ENCODE measurements at places on chromosomes 5 and 9.

- peak; percentile 52 for DNase-seq
Measured at GRCh38 chr5:83924171-83924570, 203.5 kb upstream of the HAPLN1 start.

DNA sequence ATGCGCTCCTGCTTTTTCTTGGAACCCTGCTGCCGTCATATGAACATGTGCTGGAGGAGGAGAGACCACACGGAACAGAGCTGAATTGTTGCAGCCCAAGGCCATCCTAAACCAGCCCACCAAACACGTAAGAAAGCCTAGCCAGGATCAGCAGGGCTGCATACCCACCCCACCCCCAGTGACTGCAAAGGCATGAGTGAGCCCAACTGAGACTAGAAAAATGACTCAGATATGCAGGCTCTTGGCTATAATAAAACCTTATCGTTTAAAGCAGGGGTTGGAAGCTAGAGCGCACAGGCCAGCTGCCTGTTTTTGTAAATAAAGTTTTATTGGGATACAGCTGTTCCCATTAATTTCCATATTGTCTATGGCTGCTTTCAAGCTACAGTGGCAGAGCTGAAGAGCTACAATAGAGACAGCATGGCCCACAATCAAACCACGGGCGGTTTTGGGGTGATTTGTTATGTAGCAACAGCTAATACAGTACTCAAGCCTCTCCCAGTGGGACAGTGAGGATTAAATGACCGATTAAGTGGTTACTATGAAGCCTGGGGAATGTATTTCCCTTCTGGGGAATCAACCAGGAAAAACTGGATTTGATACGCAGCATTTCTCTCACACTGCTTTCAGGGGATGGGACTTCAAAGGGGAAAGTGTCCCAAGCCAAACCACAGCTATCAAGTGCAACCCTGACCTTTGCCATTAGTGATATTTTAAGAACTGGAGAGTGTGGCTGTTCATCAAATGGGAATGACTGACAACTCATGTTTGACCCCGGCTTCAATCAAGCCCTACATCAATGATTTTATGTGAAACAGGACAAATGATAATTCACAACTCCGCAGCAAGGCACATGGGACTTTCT lies 6.3 kb downstream of the SHB start:
- peak; percentile 56 for DNase-seq

- no peak for DNase-seq
Measured at GRCh38 chr9:95750725-95751519, 124.6 kb upstream of the ERCC6L2 start.

DNA sequence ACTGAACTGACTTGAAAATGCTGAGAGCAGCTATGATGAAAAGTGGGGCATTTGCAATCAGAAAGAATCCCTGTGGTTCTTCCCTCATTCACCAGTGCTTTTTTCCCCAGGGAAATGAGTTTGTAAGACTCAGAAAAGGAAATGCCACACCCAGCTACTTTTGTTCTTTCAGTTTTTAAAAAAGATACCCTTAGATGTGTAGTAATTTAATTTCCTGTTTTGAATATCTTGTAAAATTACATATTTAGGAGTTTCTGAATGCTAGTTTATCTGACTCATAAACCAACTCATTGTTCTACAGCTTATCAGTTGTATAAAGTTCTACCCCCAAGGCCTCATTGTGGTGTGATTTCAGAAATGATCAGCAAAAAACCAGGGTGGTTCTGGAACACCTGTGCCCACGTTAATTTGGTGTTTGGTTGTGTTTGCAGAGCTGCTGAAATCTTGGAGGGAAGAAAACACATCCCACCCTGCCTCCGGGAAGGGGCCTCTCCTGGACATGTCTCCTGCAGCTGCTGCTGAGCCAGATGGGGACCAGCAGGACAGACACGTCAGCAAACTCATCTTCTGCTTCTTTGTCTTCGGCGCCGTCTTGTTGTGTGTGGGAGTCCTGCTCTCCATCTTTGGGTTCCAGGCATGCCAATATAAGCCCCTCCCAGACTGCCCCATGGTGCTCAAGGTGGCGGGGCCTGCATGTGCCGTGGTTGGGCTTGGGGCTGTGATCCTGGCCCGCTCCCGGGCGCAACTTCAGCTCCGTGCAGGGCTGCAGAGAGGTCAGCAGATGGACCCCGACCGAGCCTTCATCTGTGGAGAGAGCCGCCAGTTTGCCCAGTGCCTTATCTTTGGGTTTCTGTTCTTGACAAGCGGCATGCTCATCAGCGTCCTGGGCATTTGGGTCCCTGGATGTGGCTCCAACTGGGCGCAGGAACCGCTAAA lies 2.8 kb downstream of the TMEM171 start:
- peak; percentile 77 for DNase-seq

DNA sequence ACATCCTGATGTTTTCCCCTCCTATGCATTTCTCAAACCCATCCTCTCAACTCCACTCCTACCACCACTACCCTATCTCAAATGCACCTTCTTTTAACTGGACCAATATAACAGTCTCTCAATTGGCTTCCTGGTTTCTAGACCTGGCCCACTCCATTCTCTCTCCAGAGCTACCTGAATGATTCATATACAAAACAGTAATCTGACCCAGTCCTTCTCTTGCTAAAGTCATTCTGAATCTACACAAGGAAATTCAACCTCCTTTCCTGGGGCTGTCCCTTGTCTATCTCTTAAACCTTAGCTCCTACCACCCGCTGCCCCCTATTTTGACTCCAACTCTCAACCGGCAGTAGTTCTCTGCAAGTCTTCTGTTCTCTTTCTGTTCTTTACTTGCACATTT lies 97.2 kb downstream of the PCSK1 start:
- no peak for DNase-seq

GRCh38 chr9:104322596-104322995 lies 181.5 kb upstream of the OR13F1 start:
- no peak for DNase-seq

All from AG20443 (cell line).